ENCODE measurements at places on chromosomes 7 and 10.

GRCh38 chr10:75281974-75282373 is 46.2 kb upstream of the COMTD1 start:
- DNase-seq: no peak

GRCh38 chr7:5463031-5463430 is 39.4 kb upstream of the TNRC18 start:
- DNase-seq: no peak

DNA sequence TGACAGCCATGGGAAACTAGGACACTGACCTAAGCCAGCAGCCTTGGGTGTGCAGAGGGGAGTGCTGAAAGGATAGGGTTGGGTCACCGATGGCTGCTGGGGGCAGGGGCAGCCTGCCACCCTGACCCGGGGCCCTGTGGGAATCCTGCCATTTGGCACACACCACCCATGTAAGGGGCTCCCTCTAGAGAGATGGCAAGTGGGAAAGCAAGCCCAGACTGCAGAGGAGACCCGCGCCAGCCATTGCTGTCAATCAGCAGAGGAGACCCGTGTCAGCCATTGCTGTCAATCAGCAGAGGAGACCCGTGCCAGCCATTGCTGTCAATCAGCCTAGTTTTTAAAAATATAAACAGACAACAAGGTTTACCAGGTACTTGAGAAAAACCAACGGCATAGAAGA is 27.4 kb upstream of the PRKAG2 start:
- DNase-seq: no peak

GRCh38 chr10:132910186-132910880 is 32.0 kb downstream of the CFAP46 start:
- DNase-seq: no peak

- no peak for DNase-seq
These were observed 454.8 kb downstream of the KCNMA1 start for GRCh38 chr10:77182803-77183202.

DNA sequence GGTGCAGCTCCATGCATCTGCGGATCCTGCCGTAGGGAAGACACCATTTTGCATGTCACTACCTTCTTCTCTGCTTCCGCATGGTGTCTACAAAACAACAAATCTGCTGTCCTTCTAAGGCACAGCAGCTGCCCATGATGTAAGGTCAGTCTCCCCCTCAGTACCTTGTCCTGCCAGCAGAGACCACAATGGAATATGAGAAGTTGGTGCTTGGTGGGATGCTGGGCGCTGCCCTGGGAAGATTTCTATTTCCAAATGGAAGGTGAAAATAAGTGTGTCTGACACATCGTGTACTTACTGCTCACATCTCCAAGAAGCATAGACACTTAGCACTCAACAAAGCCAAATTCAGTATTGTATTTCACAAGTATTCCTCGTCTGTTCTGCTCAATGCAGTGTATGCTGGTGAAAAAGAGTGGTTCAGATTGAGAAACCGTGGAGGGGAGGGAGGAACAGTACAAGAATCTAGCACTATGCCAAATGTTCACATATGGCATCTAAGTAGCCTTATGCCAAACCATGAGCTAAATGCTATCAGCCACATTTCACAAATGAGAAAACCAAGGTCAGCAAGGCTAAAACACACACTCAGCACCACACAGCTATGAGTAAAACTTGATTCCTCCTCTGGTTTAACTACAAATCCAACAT is 95.0 kb downstream of the GRB10 start:
- no peak for DNase-seq

DNA sequence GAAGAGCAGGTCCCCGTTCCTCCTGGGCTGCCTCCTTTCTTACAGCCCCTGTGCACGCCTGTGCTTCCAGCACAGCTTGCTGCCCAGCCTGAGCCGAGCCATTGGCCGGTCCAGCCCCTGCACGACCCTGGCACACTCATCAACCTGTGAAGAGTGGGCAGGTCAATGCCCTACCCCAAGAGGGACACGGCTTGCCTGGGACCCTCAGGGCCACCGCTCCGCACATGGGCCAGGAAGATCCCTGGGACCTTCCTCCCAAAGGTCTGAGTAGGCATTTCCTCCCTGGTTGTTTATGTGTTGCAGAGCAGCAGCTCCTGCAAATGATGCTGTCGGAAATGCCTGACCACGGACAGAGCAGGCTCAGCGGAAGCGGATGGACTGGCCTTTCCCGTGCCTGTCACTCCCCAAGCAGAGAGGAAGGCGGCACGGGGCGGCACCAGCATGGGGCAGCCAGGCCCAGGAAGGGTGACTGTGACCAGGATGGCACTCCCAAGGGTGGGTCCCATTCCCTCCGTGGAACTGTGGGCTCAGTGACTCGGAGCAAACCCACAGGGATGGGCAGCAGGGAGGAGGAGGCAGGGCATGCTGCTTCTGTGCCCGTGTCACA is 252.5 kb downstream of the TNS3 start:
- no peak for DNase-seq

DNA sequence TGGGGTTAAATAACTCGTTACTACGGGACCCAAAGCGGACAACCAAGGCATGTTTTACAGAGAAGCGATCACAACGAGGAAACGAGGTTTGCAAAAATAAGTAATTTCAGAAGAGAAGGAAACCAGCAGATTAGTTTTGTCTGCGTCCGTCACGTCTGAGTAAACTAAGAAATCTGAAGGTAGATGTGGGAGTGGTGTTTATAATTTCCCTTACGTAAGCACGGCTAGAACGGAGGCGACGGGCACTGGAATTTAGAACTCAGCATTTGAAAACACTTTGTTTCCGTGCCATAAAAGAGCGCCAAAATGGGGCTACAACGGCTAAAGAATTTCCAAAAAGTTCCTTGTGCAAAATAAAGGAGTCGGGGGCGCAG is 718 bp upstream of the UMAD1 start:
- peak; percentile 43 for DNase-seq

- DNase-seq: no peak
These were observed 3.1 kb downstream of the HERPUD2 start for GRCh38 chr7:35691827-35692307.

GRCh38 chr7:47358357-47358756 is 223.6 kb downstream of the TNS3 start:
- no peak for DNase-seq
